AG10803 (cell line): ENCODE measurements at places on chromosomes 7 and 10.

GRCh38 chr7:14156436-14156835 is 167.0 kb upstream of the ETV1 start:
- no peak for DNase-seq

- no peak for DNase-seq
These were observed 264.5 kb downstream of the CELF2 start for GRCh38 chr10:11282156-11282555.

- no peak for DNase-seq
These were observed 266.8 kb downstream of the SORCS1 start for GRCh38 chr10:106897719-106898118.

GRCh38 chr7:131552053-131552452 is 4.4 kb downstream of the PODXL start:
- DNase-seq: no peak

DNA sequence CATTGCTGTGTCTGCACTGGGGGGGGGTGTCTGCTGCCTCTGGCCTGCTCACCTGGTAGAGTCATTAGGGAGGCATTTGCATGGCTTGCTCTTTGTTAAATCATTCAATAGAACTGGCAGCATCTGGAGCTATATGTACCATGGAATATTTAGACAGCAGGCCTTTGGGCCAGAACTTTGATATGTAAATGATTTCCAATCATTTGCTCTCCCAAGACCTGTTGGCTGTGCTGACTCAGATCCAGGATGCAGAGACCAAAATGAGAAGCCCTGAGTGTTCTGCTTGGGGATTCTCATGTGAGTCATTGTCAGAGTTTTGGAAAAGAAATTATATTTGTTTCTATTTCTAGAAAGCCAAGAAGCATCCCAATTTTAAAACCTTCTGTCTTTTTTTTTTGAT is 257.6 kb upstream of the IGFBP3 start:
- peak; percentile 73 for DNase-seq

GRCh38 chr10:70007116-70007820 is 45.4 kb upstream of the MACROH2A2 start:
- DNase-seq: no peak

DNA sequence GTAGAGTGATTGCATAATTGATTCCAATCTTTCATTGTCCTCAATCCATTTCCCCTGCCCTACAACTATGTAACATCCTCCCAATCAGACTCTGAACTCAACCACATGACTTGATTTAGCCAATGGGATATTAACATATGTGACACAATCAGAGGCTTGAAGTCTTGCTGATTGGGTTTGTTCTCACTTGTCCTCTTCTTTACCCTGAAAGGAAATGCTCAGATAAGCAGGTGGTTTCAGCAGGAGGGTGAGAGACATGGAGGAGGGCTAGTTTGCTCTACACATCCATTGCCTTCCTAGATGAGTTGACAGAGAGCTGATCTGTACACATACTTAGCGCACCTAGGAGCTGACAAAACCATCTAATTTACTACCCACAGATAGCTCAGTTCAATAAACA is 669.4 kb downstream of the NRG3 start:
- no peak for DNase-seq

GRCh38 chr7:95525503-95525902 is 39.8 kb downstream of the ASB4 start:
- no peak for DNase-seq

DNA sequence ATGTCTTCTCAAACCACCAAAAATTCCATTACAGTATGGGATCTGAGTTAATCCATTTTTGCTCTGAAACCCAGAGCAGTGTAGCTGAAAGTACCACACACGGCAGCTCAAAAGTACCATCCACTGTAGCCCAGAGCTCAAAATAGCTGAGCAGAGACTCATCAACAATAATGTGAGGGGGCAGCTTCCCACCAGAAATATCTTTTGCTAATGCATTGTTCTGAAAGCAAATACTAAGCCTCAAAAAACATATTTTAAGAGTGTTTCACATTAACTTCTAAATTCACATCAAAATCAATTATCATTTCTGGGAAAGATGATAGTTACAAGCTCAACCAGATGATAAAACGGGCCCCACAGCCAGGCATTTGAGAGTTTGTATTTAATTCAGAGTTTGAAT is 73.7 kb downstream of the ABLIM1 start:
- DNase-seq: peak; percentile 9

DNA sequence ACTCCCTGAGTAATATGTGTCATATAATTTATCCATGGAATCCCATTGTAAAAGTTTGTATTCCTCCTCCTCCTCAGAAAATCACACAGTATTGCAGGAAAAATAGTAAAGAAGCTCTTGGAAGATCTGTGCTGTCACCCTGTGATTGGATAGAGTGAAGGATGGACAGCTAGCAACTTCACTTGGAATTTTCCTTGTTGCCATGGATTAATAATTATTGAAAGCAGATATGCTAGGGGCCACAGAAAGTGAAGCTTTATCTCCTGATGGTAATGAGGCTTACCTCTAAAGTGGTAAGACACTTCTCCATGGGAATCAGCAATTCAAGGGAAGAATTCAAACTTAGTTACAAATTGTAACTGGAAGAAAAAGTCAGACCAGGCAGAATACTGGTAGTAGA is 48.8 kb downstream of the PHYHIPL start:
- no peak for DNase-seq

DNA sequence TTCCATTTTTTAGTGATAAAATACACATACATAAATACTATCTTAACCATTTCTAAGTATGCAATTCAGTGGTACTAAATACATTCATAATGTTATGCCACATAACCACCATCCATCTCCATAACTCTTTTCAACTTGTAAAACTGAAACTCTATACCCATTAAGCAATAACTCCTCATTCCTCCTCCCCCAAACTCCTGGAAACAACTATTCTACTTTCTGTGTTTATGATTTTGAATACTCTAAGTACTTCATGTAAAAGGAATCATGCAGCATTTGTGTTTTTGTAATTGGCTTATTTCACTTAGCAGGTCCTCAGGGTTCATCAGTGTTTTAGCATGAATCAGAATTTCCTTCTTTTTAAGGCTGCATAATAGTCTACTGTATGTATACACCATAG is 131.8 kb downstream of the TES start:
- DNase-seq: peak; percentile 15

DNA sequence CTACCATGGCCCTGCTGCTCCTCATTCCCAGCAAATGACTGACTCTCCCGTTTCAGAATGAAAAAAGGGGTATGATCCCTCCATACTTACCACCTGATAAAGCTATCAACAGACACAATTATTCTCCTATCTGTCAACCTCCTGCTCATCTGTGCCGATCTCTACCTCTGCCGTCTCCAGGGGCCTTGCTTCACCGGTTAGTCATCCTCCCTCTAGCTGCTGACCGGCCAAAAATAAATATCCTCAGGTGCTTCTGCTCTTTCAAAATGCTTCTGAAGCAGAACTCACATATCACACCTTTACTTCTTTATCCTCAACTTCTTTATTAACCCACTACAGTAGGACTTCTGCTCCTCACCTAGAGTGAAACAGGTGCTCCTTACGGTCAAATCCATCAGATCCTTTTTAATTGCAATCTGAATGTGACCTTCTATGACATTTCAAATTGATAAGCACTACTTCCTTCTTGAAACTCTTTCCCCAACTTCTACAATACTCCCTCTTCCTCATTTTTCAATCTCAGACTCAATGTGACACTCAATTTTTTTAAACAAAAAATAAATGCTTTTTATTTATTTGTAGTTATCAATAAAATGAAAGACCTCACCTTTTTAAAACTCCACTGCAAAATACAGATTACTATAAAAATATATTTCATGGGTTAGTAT is 63.2 kb downstream of the LMBR1 start:
- no peak for DNase-seq

- DNase-seq: no peak
These were observed 798.3 kb downstream of the NXPH1 start for GRCh38 chr7:9231630-9232121.

- DNase-seq: no peak
These were observed 50.5 kb upstream of the COL13A1 start for GRCh38 chr10:69751214-69751613.

DNA sequence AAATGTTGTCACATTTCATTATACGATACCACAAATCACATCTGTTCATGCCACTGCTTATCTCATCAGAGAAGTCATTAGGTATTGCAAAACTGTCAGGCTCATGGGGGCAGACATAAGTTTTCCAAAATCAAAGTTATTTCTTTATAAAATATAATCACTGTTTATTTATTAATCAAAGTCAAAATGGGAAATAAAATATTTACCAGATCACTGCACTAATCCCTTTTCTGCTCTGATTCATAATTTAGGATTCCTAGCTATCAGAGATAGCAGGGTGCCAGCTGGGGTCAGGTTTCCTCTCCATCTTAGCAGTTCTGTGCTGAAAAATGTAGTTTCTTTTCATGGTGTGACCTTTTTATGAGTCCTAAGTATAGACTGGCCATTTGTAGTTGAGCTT is 117.7 kb upstream of the LANCL2 start:
- DNase-seq: peak; percentile 21

DNA sequence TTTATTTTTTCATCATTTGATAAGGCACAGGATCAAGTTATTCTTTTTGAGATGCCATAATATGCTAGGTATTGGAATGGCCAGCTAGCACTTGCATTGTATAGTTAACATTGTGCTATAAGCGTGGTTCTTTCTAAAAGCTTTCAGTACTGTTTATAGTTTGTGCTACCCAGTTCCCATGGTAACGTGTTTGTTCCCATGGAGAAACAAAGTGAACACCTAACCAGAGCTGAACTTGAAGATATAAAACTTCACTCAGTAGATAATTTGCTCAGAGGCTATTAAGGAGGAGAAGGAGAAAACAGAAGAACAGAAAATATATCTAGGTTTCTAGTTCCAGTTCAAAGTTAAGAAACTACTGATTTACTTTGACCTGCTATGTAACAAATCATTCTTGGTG is 23.6 kb upstream of the ITGB8 start:
- DNase-seq: peak; percentile 54

GRCh38 chr7:26912933-26913536 is 48.6 kb upstream of the SKAP2 start:
- DNase-seq: peak; percentile 18

DNA sequence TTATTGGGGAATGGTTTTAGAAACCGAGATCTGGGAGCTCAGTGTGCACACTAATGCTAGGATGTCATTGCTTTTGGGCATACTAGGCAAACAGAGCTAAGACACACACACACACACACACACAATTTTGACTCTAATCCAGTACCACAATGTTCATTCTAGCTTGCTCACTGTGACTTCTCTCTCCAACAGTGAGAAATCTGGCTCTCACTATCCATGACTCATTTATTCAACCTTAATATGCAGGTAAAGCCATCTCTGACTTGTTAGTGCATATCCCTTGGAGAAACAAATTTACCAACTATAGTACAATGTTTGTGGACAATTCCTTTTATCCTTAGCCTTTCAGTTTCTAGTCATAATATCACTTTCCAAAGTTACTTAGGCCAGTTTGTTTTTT is 5.9 kb upstream of the BMS1 start:
- DNase-seq: no peak

DNA sequence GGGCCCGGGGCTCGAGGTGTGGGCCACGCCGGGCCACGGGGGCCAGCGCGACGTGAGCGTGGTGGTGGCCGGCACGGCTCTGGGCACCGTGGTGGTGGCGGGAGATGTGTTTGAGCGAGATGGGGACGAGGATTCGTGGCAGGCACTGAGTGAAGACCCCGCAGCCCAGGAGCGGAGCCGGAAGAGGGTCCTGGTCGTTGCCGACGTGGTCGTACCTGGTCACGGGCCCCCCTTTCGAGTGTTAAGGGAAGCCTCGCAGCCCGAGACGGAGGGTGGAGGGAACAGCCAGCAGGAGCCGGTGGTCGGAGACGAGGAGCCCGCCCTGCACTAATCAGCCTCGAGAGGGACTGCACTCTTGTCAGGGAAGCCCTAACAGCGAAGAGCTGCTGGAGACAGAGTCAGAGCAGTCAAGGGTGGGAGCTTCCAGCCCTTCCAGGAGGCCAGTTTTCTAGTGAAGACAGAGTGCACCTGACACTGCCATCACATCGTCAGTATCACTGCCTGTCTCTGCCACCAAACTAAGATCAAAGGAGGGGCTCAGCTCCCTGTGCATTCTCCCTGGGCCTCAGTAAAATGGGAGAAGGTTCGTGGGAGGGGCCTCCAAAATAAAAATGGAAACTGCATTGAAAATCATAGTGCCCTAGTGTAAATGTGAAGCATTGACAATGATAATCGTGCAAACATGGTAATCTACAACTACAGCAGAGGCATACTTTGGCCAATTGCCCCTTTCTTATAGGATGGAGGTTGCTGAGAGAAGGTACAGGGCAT is 1.3 kb downstream of the MBLAC1 start:
- no peak for DNase-seq

- DNase-seq: no peak
These were observed 26.8 kb downstream of the IFT22 start for GRCh38 chr7:101294832-101295121.

DNA sequence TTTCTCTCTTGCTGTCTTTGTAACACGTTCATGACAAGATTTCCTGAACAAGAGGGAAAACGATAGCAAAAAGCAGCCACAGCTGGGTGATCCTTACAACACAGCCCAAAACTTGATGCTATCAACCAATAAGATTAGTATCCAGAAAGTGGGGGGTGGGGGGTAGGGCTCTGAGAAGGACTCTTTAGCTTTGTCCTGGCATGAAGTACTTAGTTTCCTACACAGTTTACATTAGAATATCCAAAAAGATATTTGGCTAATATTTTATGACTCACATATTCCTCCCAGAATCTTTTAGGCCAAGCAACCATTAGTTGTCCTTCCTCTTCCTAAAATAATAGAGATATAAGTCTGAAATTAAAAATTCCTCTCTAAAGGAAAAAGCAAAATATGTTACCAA is 22.9 kb upstream of the LRRC17 start:
- DNase-seq: no peak

DNA sequence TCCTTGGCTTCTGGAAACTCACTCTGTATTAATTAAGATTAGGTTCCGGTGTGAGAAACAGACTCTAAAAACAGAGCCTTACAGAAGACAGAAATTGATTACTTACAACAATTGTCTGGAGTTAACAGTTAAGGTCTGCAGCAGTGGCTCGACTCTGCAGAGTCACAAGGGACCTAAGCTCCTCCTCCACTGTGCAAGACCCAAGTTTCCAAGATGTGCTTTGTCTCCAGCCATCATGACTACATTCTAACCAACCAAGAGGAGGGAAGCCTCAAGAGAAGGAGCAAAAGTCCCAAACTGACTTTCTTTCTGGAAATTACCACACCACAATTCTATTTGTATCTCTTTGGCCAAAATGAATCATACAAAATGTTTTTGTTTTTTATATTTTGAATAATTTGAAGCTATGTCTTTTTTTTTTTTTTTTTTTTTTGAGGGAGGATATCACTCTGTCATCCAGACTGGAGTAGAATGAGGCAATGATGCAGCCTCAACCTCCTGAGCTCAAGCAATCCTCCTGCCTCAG is 14.2 kb upstream of the ODAD2 start:
- no peak for DNase-seq

DNA sequence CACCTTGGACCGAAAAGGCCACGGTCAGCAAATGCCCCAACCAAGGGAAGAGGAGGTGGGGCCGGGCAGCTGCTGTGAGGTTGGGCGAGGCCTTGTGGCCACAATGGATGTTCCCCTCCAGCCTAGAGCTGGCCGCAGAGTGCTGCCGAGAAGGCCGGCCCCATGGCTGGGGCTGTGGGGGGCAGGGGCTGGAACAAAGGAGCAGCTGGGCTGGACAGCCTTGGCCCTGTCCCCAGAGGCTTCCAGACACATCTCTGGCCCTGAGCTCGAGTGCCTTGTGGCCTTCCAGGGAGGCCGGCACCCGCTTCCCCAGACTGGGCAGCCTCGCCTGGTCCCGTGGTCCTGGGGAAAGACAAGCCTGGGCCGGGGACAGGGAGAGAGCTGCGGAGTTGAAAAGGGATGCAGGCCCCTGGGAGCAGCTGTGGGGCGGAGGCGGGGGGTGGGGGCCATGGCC is 88.0 kb downstream of the PDGFA start:
- no peak for DNase-seq

GRCh38 chr10:96609510-96609909 is 22.7 kb upstream of the TM9SF3 start:
- DNase-seq: no peak
